ENCODE measurements at places on chromosomes 3 and 15. TPM values are rescaled to one million over a fixed set of nuclear protein-coding genes. Genes with fewer than 3 reads are reported as not detected.

DNA sequence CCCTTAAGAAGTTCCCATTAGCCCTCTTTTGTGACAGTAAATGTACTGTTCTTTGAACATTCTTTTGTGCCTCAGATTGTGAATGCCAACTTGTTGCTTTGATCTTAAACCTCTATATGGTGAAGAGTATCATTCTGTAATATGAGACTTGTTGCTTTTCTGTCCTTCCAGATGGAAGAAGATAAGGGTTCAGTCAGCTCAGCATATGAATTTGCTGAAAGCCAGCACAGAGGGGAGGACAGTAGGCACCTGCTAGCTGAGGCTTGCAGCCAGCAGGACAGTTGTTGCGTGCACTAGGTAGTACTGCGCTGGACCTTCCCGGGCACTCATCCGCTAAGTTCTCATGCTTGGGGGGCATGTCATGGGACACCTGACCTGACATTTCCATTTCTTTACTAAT is 74.7 kb downstream of the DCUN1D1 start:
- DNase-seq: no peak

DNA sequence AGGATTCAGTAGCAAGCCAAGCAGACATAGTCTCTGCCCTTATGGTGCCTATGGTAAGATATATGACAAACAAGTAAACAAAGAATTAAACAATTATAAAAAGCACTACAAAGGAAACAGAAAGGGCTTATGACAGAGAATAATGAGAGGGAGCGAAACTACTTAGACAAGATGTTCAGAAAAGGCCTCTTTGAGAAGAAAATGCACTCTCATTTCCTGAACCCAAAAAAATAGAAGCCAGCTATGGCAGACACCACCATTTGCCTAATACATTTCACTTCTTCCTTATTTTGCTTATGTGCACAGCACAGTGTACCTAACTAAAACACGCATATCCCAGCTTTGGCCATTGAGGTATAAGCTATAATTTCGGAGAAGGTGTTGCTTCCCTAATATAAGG is 465.5 kb upstream of the PPP2R3A start:
- no peak for DNase-seq

The RTP3 gene
- total RNA-seq: not detected

The FGD5 gene
- not detected for total RNA-seq

DNA sequence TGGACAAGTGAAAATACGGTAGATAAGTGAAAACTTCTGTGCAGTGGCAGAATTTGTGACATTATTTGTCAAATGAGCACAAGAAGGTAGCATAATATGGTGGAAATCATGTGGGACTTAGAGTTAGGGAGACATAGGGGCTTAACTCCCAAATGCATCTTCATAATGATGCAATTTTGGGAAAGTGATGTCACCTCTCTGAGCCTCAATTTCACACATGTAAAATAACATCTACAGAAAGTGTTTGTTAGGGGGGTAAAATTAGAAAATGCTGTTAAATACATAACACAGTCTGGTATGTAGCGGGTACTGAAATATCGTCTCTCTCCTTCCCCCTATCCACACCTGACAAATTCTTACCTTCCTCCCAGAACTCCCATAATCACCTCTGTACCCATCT is 52.9 kb upstream of the CAPN7 start:
- DNase-seq: no peak

The STRA6 gene
- total RNA-seq: 14.7 TPM

DNA sequence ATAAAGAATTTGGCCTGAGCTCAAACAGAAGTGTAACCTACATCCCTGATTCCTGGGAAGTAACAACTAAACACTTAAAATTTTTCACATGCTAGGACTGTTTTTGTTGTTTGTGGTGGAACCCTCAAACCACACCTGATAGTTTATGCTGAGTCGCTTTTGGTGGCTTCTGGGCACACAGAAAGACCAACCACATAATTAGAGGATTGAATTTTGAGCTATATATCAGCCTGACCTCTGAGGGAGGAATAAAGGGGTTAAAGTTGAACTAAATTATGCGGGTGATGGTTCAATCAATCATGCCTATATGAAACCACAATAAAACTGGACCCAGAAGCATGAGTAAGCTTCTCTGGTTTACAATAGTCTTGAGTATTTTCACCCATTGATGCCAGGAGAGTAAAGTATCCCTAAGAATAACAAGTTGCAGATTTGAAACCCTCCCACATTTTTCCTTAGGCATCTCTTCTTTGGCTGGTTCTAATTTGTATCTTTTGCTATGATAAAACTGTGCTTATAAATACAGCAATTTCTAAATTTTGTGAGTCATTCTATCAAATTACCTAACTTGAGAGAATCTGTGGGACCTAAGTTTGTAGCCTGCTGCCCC is 1304.5 kb upstream of the GBE1 start:
- DNase-seq: no peak

The ACSBG1 gene
- total RNA-seq: 3.6 TPM

The LRRC58 gene
- 15.7 TPM for total RNA-seq
